ENCODE measurements at places on chromosomes 7 and 10.
A peak's percentile ranks its signal among the peaks of the same experiment; 100 is the strongest.

GRCh38 chr10:47039562-47039913, 128.3 kb downstream of the PTPN20 start:
- DNase-seq = peak; percentile 48

GRCh38 chr7:151374726-151375125, 33.1 kb downstream of the NUB1 start:
- DNase-seq = no peak

GRCh38 chr10:59016043-59016442, 160.4 kb upstream of the PHYHIPL start:
- no peak for DNase-seq

GRCh38 chr10:124349231-124349995, 69.3 kb downstream of the OAT start:
- DNase-seq = no peak

DNA sequence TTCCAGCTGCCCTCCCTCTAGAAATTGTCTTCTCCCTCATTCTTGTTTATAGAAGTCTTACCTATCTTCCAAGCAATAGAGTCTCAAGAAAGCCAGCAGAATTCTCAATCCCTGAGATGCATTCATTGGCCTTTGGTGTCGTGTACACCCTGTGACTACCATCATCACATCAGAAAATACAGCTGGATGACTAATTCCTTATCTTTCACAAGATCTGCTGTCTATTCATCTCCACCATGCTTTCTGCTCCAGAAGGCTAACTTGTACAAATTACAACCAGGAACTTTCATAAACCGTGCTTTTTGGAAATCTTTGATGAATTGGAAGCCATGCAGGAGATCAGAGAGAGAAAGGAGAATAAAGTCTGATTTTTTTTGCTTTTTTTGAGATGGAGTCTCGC, 1062.9 kb upstream of the GHITM start:
- DNase-seq = no peak

DNA sequence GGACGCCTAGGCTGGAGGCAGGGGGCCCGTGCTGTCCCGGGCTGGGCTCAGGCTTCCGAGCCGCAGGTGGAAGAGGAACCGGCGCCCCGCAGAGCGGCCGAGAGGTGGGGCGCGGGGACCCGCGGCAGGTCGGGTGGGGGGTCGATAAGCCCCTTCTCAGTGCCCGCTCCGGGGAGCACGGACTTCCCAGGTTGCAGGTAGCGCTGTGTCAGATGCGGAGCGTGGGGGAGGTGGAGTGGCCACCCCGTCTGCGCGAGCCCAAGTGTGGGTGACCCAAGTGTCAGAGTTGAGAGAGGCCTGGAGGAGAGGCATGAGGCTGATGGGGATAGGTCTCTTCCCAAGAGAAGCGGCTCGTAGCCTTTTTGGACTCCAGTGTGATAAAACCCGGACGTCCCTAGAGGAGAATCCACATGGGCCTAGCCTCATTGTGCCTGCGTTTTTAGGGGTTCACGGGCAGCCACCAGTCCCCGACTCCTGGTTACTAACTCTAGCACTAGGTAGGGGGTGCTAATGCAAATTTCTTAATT, 580 bp downstream of the EEPD1 start:
- peak; percentile 27 for DNase-seq

DNA sequence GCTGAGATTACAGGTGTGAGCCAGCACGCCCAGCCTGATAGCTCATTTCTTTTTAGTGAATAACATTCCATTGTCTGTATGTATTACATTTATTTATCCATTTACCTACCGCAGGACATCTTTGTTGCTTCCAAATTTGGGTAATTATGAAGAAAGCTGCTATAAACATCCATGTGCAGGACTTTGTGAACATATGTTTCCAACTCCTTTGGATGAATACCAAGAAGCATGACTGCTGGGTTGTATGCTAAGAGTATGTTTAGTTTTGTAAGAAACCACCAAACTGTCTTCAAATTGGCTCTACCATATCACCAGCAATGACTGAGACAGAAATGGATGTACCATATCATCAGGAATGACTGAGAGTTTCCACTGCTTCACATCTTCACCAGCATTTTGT, 200.2 kb upstream of the TMEM196 start:
- no peak for DNase-seq

Data from WERI-Rb-1 (cell line).